ENCODE measurements at places on chromosomes 7 and 10.

GRCh38 chr10:76915316-76915715 lies 722.3 kb downstream of the KCNMA1 start:
- DNase-seq: no peak

DNA sequence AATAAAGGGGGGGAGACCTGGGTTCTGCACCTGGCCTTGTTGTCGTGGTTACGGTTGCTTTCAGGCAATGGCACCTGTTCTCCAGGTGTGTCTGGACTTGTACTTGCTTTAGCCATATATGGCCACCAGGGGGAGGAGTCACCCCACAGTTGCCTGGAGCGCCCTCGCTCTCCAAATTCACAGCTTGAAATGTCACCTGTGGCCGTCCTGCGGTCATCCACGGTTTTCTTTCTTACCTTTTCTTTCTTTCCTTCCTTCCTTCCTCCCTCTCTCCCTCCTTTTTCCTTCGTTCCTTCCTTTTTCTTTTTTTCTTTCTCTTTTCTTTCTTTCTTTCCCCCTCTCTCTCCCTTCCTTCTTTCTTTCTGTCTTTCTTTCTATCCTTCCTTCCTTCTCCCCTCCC lies 157.2 kb upstream of the ZNF92 start:
- DNase-seq: peak; percentile 45

DNA sequence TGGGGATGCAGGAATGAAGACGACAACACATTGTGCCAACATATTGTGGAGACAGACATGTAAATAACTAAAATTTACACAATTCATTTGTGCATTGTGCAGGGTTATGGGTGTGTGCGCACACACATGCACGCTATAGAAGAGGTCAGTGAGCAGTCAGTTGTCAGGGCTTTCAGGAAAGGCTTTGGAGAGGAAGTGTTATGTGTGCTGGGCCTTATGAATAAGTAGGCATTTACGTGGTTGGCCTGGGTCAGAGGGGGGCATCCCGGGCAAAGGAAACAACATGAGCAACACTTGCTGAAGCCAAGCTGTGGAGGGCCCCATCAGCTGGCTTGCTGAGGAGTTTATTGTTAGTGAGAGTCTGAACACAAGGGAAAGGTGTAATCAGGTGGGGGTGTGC lies 4.1 kb downstream of the PRXL2A start:
- no peak for DNase-seq

DNA sequence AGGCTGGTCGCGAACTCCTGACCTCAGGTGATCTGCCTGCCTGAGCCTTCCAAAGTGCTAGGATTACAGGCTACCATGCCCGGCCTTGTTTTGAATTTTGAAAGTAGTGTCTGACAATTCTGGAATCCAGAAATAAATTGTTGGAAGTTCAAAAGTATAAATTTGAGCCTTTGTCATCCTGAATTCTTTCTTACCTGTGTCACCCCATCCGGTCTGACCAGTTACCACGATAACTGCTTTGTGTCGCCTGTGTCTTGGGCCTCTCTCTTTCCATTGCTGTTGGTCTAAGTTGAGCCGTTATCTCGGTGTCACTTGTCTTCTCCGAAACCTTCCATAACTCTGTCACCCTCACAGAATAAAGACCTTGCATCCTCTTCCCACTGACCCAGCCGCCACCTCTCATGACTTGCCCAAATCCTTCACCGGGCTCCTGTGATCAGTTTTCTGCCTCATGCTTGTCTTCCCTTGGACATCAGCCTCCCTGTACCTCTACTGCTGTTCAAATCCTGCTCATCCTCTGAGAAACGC lies 18.6 kb downstream of the CUL1 start:
- no peak for DNase-seq

- DNase-seq: no peak
Measured at GRCh38 chr10:42428534-42428933, 209.8 kb downstream of the ZNF33B start.

GRCh38 chr7:127983804-127984332 lies 47.4 kb downstream of the LRRC4 start:
- DNase-seq: no peak

DNA sequence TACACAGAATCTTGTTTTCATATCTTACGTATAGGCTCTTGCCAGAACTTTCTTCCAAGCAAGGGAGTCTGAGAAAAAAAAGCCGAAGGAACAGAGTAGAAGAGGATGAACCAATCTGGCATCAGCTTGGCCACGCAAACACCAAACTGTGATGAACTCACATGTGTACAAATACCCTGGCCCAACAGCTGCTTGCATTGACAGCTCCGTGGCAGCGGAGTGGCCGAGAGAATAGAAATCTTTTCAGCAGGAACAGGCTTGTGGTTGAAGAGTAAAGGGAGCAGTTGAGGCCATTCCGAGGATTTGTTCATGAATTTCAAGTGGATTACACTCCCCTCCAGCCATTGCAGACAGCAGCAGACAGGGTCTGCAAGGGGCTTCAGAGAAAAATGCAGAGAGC lies 173.8 kb upstream of the PLXNA4 start:
- DNase-seq: no peak

DNA sequence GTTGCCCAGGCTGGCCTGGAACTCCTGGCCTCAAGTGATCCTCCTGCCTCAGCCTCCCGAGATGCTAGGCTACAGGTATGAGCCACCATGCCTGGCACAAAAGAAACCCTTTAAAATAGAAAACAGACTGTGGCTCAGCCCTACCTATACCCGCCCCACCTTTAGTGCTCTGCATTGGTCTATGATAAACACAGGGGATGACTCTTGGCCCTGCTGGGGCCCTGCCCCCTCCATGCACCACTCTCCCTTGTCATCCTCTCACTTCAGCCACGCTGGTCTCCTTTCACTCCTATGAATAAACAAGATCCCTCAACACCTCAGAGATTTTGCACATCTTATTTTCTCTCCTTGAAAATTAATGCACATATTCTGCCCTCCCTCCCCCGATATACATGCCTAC lies 251.4 kb upstream of the KLF14 start:
- no peak for DNase-seq

- DNase-seq: no peak
Measured at GRCh38 chr10:103734731-103735130, 120.6 kb downstream of the SH3PXD2A start.

GRCh38 chr7:123537026-123537642 lies 2.7 kb upstream of the IQUB start:
- no peak for DNase-seq

GRCh38 chr10:27356738-27357137 lies 116.1 kb upstream of the ACBD5 start:
- no peak for DNase-seq

GRCh38 chr10:117534321-117535297 lies 7.9 kb upstream of the EMX2 start:
- DNase-seq: peak; percentile 12

All from femur (tissue), 1 donor.